Neuronal stem cell (in vitro differentiated cells): ENCODE measurements at places on chromosomes 7 and 10.

DNA sequence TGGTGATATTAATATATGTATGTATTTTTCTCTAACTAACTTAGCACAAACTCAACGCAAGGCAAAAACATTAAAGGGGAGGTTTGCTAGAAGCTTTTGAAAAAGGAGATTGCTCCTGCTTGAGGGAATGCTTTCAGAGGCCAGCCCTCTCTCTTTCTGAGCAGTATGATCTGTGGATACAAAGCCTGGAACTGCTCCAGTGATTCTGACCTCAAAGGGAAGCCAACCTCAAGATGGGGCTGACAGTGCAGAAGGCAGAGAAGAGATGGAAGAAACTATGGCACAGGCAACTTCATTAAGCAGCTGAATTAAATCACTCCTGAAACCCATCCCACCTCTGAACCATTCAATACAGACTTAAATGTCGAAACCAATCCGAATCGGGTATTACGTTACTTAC lies 102.4 kb downstream of the USP6NL start:
- DNase-seq, result no peak

- DNase-seq, result no peak
Observed at GRCh38 chr7:41931263-41931646, 228.4 kb upstream of the INHBA start.

- DNase-seq, result no peak
Observed at GRCh38 chr7:148492157-148492860, 98.3 kb upstream of the C7orf33 start.

GRCh38 chr7:38625866-38626265 lies 5.3 kb downstream of the AMPH start:
- no peak for DNase-seq

- no peak for DNase-seq
Observed at GRCh38 chr7:15607529-15608210, 45.9 kb upstream of the AGMO start.

DNA sequence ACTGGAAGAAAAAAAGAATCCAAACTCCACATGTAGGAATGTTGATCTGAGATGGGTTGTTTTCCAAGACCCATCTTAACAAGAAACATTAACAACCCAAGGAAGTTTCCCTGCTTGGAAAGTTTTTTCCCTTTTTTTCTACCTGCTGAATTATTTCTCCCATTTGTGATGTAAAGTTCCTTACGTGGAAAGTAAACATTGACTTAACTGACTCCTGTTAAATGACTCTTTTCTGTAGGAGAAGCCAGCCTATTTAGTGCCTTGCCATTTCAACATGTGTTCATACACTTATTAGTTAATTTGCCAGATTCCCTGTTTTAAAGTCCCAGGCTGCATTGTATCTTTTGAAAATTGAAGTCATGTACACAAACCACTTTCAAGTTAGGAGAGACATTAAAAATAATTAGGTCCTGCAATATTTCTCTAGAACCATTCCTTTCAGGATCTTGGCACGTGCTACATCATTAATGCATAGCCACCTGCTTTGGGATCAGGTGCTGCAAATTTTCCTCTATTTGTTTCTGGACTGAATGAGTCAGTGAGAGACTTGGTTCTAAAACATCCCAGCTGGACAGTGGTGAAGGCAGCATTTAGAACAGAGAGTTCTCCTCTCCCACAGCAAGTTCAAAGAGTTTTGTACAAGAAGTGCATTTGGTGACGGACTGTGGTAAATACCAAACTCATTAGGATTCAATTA lies 698.5 kb downstream of the SUGCT start:
- no peak for DNase-seq

DNA sequence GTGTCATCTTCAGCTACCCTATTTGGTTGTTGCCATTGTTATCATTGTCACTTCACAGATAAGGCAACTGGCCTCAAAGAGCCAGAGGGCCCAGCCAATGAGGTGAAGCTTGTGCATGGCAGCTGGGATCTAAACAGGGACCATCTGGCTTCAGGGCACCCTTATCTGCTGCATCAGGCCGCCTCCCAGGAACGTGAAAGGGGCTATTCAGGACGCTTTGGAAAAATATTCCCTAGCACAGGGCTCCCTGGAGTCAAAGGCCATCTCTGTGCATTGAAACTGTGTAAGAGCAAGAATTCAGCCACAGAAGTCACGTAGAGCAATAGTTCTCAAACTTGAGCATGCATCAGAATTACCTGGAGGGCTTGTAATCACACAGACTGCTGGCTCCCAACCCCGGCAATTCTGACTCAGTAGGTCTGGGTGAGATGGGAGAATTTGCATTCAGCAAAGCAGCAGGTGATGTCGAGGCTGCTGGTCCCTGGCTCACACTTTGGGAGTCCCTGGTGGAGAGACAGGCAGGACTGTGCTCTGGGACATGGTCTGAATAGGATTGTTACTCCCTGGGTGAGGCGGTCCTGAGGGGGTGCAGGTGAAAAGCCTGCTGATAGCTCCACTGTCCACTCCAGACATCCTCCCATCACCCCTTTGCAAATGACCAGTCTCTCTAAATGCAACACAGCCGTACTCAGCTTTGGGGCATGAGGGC lies 21.5 kb upstream of the PLEKHA1 start:
- DNase-seq, result no peak

GRCh38 chr10:96082153-96082552 lies 38.8 kb downstream of the CCNJ start:
- no peak for DNase-seq
